ENCODE measurements at places on chromosomes 5 and 9.

- no peak for DNase-seq
These were observed 184.5 kb downstream of the CRB2 start for GRCh38 chr9:123540457-123540856.

DNA sequence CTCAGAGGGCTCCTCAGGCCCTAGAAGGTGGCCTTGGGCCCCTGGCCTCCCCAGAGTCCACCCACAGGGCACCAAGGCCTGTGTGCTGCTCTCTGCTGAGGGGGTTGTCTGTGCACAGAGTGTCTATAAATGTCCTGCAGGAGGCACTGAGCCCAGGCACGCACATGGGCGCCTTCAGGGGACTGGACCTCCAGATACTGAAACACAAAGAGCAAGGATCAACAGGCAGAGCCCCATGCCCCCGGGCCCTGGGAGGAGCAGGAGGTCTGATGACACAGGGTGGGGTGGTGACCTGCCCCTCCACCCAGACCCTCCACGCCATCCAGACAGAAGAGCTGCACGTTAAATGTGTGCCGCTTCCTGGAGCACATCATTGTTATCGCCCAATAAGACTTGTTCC is 64.6 kb upstream of the SIMC1 start:
- no peak for DNase-seq

DNA sequence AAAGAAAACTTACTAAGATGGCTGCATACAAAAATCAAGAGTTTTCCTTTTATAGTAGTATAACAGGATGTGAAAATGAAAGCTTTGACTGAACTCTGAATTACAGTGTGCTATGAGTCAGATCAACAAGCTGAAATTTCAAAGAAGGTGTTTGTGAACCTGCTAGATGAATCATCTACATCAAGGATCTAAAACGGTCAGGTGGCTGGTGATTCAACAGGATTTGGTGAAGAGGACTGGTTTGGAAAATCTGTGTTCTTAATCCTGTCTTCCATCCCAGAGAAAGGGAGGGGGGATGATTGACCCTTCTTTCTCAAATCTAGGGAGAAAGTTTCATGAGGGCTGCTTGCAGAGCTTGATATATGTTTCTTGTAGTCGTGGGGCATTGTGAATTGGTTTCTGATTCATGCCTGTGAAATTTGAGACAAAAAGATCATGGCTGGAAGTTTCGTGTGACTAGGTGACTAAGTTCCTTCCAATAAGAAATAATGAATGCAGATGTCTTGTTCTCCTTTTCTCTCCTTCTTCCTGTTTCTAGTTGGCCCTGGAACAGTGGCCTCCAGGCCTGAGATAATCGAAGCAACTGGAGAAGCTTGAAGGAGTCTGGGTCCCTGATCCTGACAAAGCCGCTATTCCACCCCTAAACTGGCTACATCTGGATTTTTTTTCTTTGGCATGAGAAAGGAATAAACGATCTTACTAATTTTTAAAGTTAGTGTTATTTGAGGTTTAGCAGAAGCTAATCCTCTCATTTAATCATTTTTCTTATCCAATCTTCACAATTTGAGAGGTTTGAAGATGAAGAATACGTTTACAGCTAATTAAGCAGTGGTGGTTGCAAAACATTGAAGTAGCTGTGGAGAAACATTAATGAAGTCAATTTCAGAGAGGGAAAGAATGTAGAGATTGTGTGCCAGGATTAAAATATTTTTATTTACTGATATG is 67.2 kb downstream of the MRPS30 start:
- DNase-seq, result no peak

GRCh38 chr9:3215658-3216057 is 310.1 kb downstream of the RFX3 start:
- DNase-seq, result no peak

DNA sequence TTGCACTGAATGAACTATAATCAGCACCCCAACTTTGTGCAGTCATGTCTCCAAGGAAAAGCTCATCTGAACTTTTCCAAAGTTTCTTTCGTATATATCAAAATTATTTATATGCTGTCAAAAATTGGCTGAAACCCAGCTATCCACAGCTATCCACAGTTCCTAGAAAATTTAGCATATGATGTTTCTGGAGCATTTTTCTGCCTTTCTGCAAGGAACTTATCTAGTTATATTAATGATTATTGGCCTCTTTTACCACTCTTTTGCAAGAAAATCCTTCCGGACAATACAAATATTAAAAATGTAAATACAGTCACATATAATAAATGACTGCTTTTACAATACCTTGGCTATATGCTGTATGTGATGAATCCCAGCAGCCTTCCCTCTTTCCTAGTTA is 270.2 kb downstream of the TMEM167A start:
- DNase-seq, result no peak

DNA sequence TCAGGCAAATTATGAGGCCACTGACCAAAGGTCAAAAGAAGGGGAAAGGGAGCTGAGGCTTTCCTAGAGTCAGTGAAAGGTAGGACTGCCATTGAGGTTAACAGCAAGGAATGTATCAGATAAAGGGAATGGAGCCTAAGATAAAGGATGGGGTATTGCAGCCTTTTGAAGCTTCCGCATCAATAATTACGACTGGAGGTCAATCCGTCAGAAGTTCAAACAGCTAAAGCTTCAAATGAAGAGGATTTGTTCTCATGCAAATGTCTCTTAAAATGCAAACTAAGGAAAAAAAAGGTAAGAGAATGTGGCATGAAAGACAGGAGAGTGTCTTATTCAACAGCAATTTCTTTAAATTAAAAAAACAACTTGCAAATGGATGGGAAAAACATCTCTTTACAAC is 341.1 kb upstream of the RGMB start:
- DNase-seq, result no peak

- no peak for DNase-seq
These were observed 186.5 kb downstream of the ARHGEF28 start for GRCh38 chr5:73812457-73812856.

DNA sequence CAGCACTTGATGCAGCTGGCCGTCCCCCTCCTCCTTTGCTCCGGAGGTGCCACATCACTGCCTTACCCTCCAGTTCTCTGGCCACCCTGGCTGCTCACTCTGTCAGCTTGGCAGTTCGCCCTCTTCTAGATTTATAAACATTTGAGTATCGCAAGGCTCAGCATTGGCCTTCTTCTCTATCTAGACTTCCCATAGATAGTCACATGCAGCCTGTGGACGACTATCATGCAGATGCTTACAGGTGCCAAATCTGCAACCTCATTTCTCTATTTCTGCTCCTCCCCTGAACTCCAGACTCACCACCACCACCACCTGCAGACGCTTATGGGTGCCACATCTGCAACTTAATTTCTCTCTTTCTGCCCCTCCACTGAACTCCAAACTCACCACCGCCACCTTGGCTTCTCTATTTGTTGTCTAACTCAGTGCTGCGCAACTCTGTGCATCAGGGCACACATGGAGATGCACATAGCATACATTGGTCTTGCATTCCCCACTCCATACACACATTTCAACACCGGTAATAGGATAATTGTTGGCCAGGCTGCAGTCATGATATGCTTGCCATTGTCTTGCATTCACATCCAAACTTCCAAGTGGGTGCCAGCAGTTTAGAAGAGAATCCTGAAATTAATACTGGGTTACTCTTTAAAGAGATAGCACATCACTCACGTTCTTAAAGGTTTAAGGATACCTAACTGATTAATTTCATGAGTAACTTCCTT is 1.9 kb upstream of the DAP start:
- no peak for DNase-seq

All from NCI-H1417 (cell line).